ENCODE measurements at places on chromosomes 12 and 14. TPM values are rescaled to one million over a fixed set of nuclear protein-coding genes. Genes with fewer than 3 reads are reported as not detected.

The SLC5A8 gene
- not detected for total RNA-seq

DNA sequence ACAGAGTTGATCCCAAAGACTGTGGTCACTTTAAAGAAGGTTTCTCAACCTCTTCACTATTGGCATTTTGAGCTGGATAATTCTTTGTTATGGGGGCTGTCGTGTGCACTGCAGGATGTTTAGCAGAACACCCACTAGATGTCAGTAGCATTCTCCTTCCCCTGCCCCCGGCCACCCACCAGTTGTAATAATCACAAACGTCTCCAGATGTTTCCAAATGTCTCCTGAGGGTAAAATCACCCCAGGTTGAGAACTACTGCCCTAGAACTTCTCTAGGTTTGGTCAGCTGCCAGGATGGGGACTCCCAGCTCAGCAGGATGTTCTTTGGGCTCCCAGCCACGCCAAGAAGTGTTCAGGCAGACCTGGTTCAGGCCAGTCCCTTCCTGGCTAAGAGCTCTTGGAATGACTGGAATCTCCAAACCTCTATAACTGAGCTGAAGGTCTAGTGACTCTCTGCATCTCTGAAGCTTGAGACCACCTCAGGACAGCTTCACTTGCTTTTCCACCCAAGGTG is 12.5 kb upstream of the AJUBA start:
- DNase-seq: peak; percentile 61

DNA sequence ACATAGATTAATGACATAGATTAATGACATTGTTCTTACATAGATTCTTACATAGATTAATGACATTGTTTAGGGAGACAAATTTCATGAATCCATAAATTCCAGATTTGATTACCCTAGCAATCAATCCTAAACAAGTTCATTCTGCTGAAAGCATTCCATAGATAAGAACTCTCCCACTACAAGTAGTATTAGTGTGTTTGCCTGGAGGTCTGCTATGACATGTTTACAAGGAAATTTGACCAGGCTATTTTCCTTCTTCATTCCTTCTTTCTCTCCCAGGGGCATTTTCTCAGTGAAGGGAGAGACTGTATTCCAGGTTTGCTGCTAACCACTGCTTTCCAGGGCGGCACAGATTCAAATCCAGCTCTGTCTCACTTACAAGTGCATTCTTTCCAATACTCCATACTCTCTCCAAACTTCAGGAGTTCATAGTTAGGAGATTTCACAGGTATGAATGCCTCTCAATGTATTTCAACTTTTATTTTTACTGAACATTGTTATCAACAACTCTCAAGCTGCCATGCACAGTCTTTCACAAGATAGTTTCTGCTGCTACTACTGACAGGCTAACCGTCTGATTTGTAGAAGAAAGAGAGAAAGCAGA is 134.5 kb downstream of the SLC38A1 start:
- no peak for DNase-seq

The LMNTD1 gene
- not detected for total RNA-seq

The CACNA2D4 gene
- total RNA-seq: not detected

DNA sequence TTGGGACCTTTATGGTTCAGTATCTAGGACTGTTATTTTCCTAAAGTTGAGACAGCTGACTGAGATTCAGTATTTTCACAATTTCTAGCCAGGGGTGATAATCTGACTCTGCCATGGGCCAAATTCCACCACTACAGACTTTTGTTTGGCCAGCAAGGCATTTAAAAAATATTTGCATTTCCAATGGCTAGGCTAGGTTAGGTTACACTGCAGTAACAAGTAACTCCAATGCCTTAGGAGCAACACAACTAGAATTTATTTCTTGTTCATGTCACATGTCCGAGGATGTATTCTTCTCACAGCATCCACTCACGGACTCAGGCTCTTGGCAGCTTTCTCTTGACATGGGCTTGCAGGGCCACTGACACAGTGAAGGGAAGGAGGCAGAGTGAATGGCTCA is 83.0 kb downstream of the CPSF2 start:
- DNase-seq: no peak

DNA sequence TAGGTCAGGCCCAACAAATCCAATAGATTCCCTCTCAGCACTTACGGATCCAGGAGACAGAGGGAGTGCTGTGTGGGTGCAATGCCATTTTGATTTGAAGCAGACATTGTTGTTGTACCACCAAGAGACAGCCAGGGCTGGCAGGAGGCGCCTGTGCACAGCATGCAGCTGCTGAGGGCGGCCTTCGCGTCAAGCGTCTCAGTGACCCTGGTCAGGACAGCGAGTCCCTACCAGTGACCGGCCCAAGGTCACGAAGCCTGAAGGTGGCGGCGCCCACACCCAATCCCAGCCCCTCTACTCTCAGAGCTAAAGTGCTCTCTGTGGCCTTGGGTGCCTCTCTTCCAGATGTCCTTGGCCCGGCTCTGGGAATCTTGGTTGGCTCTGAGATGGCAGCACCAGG is 40.5 kb downstream of the PRMT8 start:
- DNase-seq: no peak

- DNase-seq: peak; percentile 89
Observed at GRCh38 chr12:27331291-27331926, 1.2 kb upstream of the BMAL2 start.

The B4GALNT3 gene
- 0.19 TPM for total RNA-seq

The KRT78 gene
- not detected for total RNA-seq

DNA sequence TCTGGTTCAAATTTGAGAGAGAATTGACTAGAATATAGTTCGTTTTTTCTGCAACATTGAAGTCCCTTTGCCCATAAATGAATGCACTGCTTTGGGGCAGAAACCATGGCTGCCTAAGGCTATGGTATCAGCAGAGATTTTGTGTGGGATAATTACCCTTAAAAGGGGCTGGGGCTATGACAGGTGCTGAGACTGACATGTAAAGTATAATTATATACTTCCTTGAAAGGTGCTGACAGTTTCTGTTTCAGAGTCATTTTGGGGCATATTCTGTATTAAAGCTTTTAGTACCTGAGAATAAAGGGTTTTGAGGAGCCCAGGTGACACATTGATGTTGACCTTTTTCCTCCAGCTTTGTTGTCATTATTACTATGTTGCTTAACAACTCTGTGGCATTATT is 150.3 kb upstream of the PTPRQ start:
- DNase-seq: no peak

DNA sequence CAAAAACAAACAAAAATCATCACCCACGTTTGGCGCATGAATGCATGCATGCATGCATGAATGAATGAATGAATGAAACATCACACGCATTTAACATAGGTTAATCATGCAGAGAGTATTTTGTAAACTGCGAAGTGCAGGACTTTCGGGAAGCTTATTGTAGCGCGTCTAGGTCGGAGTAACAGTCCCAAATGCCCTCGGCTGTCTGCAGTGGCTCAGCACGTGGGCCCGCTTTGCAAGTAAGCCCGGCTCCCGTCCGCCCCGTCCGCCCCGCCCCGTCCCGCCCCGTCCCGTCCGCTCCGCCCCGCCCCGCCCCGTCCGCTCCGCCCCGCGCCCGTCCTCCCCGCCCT is 263 bp upstream of the IFT81 start:
- no peak for DNase-seq

The TSHR gene
- total RNA-seq: not detected

DNA sequence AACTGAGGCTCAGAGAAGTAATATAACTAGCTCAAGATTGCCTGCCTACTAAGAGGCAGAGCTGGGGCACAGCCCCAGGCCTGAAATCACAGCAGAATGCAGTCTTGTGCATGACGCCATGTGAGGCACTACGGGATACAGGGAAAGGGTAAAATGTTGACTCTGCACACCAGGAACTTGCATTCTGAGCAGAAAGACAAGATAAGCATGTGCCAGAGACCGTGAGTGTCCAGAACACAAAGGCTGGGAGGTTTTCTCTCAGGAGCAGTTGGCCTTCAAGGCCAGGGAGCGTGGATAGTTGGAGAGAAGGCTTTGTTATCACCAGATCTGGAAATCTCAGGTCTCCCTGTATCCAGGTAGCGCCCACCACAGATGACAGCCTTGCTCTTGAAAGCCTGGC is 23.2 kb upstream of the MLEC start:
- no peak for DNase-seq

Measured in LHCN-M2 (cell line).